MV-4-11 (cell line): ENCODE measurements at places on chromosomes 2 and 18.

DNA sequence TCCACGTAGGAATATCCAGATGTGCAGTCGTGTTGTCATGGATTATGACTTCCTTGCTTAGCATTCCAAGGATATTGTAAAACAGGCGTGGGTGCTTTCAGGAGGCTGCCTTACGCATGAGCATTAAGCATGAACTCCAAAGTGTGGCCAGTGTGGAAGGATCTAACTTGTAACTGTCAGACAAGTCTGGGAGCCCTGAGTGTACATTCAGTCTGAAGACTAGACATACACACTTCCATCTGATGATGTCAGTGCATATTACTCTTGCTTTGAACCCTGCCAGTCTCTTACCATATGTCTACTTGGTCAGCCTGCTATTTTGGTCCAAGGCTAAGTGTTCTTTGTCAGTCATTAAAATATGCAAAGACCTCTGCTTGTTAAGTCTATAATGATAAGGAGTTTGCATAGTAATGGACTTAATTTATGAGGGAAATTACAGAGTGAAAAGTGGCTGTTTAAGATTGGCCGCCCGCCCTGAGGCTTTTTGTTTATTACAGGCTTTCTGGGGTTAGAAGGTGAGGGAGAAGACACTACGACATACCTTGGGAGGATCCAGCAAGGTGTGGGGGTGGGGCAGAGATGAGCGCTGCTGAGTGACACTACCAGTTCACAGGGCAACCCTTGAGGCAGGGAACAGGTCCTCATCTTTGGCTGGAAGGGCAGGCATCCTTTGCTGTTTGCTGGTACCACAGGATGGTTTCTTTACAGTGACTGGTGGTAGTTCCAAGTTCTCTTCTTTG, 48.3 kb downstream of the CABLES1 start:
- no peak for DNase-seq

DNA sequence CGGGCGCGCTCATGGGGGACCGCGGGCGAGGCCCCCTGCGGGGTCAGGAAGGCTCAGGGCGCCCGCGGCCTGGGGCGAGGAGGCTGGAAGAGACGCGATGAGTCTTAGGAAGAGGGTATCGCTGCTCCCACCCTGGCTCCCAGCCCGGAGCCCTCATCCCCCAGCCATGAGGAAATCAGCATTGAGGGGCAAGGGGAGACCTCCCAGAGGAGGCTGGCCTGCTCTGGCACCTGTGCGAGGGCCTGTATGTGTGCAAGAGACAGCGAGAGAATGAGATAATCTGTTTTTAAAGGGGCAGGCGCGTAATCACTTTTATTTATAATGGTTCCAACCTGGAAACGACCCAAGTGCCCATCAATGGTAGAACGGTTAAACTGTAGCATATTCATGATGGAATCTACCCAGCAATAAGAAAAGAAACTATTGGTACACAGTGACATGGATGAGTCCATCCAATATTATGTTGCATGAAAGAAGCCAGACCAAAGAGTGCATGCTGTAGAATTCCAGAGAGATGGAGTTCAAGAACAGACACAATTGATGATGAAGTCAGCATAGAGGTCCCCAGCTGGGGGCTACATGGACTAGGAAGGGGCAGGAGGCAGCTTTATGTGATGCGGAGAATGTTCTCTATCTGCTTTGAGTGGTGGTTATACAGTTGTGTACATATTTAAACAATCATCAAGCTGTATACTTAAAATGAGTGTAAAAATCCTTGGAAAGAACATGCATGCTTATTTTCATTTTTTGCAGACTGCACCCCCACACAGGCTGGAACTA, 14.4 kb downstream of the FBXO41 start:
- no peak for DNase-seq

DNA sequence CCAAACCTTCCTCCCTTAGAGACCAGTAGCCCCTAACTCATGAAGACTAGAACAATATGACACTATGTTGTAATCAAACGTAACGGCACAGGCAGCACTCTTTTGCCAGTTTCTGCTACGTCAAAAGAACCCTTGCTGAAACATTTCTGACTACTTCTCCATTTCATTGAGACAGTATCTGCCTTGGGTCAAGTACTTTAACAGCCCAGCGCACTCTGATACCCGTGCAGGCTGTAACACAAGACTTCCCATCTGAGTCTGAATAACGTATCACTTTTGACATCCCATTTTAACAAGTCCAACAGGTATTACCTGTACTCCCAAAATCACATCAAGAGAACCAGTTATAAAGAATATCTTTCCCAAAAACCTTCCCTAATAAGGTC, 38.4 kb downstream of the TBC1D8 start:
- DNase-seq, result peak; percentile 87

DNA sequence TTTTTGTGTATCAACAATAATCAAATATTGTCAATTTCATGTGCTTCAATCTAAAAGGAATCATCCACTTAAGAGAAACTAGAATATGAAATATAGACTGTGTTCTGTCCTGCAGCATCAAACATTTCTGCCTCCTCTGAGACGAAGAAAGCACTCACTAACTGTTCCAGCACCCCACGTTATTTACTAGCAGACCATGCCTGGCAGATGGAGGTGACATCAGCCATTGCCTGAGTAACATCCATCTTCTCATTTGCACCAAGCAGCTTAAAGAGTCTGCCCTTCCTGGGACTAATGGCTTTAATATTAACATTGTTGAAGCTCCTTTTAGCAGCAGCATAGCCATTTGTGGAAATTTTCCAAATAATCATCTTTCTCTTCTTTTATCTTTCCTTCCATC, 25.7 kb downstream of the SGPP2 start:
- no peak for DNase-seq

DNA sequence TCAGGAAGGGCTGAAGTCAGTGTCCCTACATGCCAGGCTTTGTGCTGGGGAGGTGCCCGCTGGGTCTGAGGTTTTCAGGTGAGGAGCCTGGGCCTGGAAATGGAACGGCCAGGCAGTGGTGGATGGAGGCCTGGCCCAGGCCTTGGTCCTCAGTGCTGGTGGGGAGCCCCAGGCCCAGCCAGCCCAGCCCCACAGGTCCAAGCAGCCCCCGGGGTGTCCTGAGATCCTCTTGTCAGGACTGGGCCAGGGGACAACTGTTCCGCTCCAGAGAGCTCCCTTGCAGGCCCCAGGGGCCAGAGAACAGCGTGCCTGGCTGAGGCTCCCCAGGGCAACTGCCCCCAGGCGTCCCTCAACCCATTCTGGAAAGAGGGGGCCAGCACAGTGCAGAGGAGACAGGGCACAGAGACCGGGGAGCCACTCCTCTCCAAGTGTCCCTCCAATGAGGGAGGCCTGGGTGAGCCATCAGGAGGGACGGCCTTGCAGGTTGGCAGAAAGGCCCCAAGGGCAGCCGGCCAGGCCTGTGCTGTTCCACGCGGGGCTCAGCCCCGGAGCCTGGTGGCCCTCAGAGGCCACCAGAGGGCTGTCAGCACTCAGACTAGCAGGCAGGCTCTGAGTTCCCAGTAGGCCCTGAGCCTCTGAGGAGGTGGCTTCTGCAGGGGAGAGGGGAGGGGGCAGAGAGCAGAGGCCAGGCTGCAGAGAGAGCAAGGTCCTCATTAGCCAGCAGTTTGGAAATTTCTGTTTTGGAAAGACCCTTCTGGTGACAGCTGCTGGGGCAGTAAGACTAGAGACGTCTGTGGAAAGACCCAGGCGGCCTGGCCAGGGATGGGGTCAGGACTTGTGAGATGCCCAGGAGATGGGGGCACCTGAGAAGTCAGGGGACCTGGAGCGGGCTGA, 29.4 kb upstream of the SNED1 start:
- DNase-seq, result no peak

- no peak for DNase-seq
Observed at GRCh38 chr2:239386001-239386670, 14.7 kb downstream of the HDAC4 start.

- DNase-seq, result no peak
Observed at GRCh38 chr2:3201281-3201680, 176.3 kb downstream of the EIPR1 start.

GRCh38 chr2:73091164-73091563, 19.7 kb upstream of the SFXN5 start:
- no peak for DNase-seq

GRCh38 chr2:127961729-127962128, 66.1 kb downstream of the SAP130 start:
- no peak for DNase-seq

DNA sequence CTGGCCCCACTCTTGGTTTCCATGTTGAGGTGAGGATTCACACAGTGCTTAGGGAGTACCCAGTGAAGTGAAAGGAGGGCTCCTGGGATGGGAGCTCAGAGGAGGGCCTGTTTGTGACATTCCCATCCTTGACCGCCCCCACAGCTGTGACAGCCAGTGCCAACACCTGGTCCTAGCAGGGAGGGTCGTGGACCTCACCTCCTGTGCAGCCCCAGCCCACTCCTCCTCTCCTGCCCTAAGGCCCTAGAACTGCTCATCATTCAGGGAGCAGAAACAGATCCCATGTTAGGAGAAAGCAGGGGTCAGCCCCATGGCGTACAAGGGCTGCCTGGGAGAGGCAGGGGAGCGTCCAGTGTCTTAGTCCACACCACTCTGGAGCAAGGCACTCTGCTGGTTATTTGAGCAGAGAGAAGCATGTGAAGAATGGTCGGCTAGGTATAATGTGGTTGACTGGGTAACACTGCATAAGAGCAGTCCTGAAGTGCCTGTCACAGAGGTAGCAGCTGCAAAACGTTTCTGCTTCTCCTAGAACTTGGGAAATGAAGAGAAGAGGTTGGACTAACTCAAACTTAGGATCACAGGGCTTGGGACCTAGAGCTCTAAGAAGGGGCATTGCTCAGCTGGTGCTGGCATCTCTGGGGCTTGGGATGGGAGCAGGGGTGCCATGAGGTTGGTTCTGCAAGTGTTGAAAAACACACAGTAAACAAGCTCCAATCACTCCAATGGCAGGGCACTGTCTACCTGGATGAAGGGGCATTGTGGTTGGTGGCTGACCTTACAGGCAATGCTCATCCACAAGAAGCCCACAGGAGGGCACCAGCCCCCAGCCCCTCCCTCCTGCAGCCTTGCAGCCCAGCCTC, 55.6 kb downstream of the FAM168B start:
- DNase-seq, result no peak

DNA sequence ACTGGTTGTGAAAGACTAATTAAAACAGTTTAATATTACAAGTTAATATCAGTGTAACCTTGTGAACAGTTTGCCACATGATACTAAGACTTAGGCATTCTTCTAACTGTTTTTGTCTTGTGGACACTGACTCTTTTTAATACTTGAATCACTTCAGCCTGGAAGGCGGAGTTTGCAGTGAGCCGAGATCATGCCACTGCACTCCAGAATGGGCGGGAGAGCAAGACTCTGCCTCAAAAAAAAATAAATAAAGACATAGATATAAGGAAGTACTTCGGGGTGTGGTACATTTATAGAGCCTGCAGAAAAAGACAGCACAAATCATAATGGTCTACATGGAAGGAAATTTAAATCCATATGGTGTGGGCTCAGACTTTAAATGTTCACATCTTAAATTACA, 300.4 kb upstream of the NETO1 start:
- DNase-seq, result no peak

- no peak for DNase-seq
Observed at GRCh38 chr18:76708071-76708721, 114.2 kb upstream of the ZNF236 start.

- no peak for DNase-seq
Observed at GRCh38 chr2:72914589-72915319, 2.6 kb upstream of the EMX1 start.

- no peak for DNase-seq
Observed at GRCh38 chr2:66570471-66570870, 135.5 kb downstream of the MEIS1 start.

GRCh38 chr2:216379977-216380376, 7.7 kb upstream of the MARCHF4 start:
- no peak for DNase-seq

GRCh38 chr2:8230466-8230865, 451.4 kb upstream of the ID2 start:
- DNase-seq, result no peak
